ENCODE measurements at places on chromosomes 2 and 18. TPM values are rescaled to one million over a fixed set of nuclear protein-coding genes. Genes with fewer than 3 reads are reported as not detected.

DNA sequence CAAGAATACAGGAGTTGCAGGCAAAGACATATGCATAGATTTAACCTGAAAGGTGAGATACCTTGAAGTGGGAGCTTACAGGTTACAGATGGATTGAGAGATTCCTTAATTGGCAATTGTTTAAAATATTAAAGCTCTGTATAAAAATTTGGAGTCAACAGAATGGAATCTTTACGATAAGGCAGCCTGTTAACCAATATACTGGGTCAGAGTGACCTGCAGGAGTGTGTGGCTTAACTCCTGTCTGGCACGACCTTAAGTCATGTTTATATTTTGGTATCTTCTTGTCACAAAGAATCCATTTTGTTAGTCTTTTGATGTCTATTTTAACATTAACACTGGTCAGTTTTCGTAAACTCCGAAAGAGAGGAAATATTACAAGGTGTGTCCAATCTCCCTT, 1058.2 kb upstream of the CRIM1 start:
- DNase-seq = no peak

GRCh38 chr2:119958670-119959268, 54.1 kb upstream of the EPB41L5 start:
- DNase-seq = peak; percentile 17

- DNase-seq = peak; percentile 40
Measured at GRCh38 chr2:42951263-42951938, 159.0 kb upstream of the HAAO start.

- no peak for DNase-seq
Measured at GRCh38 chr2:48694149-48694548, 61.4 kb downstream of the LHCGR start.

VWC2L gene
- not detected for total RNA-seq

SAG gene
- total RNA-seq = not detected

GRCh38 chr2:12262681-12263436, 453.9 kb upstream of the TRIB2 start:
- DNase-seq = peak; percentile 64

DNA sequence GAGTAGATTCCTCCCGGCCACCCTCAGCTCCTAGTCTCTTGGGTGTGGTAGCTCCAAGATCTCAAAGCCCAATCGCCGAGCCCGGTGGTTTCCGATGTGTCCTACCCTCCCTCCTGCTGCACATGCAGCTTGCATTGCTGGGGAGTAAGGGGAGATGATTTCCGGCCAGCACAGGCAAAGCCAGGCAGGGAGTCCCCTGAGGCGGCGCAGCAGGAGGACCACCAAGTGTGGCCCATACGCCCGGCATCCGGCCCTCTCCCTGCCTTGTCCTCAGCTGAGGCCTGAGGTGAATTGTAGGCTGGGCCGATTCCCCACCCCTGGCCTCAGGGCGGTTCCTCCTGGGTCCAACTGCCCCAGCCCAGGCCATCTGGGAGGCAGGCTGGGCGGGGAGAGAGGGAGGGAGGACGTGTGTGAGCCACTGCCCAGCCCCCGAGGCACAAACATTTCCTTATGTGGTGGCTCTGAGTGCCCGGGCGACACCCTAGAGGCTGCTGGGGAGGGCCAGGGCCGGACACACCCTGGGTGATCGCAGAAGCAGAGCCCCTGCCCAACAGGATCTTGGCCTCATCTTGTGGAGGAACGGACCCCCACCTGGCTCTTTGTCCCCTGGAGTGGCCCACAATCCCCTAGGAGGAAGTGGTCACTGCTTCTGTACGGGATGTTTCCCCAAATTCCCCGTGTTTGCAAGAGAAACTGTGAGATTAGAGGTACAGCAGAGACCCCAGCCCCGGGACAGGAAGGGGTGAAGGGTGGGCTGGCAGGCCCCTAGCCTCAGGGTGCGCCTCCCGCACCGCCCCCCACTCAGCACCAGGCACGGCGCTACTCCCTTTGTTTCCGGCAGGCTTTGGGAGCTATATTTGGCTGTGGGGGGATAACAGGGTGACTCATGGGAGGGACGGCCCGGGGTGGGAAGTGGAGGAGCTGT, 41.9 kb upstream of the PTMA start:
- DNase-seq = peak; percentile 94

DNA sequence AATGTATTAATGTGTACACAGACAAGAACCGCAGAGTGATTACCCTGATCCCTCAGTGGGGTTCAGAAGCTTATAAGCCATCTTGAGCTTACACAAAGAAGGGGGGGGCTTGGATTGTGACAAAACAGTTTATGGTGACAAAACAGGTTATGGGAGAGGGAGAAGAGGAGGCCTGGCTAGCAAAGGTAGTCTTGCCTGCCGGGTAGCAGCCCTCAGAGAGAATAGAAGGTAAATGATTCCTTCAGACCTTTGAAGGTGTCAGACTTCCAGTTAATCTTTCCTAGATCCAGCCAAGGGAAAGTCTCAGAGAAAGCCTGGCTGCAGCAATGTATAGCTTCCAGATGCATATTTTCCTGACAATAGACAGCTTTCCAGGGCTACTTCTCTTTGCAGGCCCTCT, 44.6 kb upstream of the RAPH1 start:
- DNase-seq = no peak

DNA sequence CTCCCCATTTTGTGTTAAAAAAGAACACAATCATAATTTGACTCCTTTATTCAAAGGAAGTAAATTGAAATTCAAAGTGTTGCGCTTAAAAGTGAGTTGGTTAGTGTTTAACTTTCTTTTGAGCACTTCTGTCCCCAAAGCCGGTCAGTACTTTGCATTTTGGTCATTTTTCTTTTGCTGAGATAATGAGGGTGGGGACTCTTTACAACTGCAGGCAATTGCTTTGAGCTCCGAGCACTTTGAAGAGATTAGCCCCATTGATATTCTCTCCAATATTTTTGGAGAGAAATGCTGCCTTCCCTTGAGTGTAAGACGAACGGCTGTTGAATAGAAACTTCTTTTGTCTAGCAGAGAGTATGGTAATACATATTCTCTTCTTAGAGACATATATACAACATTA, 241.6 kb upstream of the VWC2L start:
- no peak for DNase-seq

GRCh38 chr18:5197032-5197434, at the start of gene AKAIN1:
AKAIN1 (minus strand) TSS chr18:5197257; CDS start chr18:5197053, 204 bp downstream.
- no peak for DNase-seq
